ENCODE measurements at places on chromosomes 12 and 14. TPM values are rescaled to one million over a fixed set of nuclear protein-coding genes. Genes with fewer than 3 reads are reported as not detected.
A peak's percentile ranks its signal among the peaks of the same experiment; 100 is the strongest.

KRT71 gene
- not detected for total RNA-seq

ADAM20 gene
- total RNA-seq: 0.48 TPM

PEX5 gene
- total RNA-seq: 36.9 TPM

COL2A1 gene
- total RNA-seq: 1.3 TPM

KANSL2 gene
- total RNA-seq: 46.9 TPM

EML1 gene
- total RNA-seq: 39.5 TPM

ART4 gene
- total RNA-seq: not detected

DNA sequence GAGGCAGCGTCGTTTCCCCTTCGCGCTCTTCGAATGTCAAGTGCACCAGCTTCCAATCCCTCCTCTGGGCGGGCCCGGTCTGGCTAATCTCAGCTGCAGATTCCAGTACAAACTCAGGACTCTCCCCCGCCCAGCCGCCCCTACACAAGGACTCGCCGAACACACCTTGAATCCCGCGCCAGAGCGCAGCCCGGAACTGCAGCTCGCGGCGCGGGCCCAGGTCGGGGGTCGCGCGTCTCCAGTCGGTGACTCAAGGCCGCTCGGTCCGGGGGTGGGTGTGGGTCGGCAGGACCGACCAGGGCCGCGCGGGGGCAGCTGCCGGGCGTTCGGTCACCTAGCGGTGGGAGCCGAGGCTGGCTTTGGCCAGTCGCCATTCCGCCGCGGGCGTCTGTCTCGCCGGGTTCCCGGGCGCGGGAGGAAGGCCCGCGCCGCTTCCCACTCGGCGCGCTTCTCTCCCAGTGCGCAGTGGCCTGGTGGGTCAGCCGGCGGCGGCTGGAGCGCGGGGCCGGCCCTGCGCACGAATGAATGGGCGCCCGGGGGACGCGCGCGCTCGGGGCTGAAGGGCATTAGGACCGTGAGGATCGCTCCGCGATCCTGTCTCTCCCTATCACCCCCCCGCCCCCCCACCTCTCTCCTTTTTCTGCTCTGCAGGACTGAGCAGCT lies at the start of gene GALNT16:
TSS of gene GALNT16 (plus strand) at position 632 of the 663 bp plus-strand sequence. CDS start 133 bp downstream, outside the sequence.
- peaks cover 14% of the 10 kb centered on the region for H3K4me1 ChIP-seq
- peaks cover 52% of the 10 kb centered on the region for H3K27me3 ChIP-seq
- no peak for DNase-seq
- peak within 1 kb of the TSS; percentile 48 for H3K4me3 ChIP-seq
- no peaks in the 10 kb centered on the region for H3K36me3 ChIP-seq

DNA sequence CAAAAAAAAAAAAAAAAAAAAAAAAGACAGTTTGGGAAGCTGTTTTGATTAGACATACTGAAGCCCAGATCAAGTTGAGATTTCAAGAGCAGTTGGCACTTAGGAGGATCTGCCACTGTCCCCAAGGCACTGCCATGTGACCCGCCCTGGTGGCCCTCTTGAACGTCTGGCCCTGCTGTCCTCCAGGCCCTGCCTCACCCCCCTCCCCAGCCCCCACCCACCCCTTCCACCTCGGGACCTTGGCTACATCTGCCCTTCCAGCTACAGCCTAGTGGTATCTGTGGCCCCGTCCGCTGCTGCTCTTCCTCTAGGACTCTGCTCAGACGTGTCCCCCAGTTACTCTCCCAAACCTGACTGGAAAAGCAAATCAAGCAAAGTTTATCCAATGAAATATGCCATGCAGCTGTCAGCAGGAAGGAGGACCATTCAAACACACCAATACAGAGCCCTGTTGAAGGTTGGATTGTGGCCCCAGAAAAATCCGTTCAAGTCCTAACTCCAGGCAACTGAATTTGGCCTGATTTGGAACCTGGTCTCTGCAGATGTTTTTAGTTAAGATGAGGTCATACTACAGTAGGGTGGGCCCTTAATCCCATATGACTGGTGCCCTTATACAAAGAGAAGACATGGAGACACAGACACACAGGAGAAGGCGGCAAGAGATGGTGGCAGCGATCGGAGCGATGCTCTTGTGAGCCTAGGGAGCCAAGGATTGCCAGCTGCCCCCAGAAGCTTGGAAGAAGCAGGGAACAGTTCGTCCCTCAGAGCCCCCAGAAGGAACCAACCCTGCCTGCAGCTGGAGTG lies 17.7 kb downstream of the SLC25A29 start:
- H3K36me3 ChIP-seq: peaks cover 3% of the 10 kb centered on the region
- no peak overlapping the region for H3K27ac ChIP-seq
- no peaks in the 10 kb centered on the region for H3K27me3 ChIP-seq
- no peak overlapping the region for H3K4me3 ChIP-seq
- no peak for DNase-seq

- H3K27me3 ChIP-seq: no peaks in the 10 kb centered on the region
- peaks cover 24% of the 10 kb centered on the region for H3K36me3 ChIP-seq
- peaks cover 16% of the 10 kb centered on the region for H3K4me1 ChIP-seq
Observed at GRCh38 chr12:74538491-74539258, 1.0 kb downstream of the ATXN7L3B start.

DNA sequence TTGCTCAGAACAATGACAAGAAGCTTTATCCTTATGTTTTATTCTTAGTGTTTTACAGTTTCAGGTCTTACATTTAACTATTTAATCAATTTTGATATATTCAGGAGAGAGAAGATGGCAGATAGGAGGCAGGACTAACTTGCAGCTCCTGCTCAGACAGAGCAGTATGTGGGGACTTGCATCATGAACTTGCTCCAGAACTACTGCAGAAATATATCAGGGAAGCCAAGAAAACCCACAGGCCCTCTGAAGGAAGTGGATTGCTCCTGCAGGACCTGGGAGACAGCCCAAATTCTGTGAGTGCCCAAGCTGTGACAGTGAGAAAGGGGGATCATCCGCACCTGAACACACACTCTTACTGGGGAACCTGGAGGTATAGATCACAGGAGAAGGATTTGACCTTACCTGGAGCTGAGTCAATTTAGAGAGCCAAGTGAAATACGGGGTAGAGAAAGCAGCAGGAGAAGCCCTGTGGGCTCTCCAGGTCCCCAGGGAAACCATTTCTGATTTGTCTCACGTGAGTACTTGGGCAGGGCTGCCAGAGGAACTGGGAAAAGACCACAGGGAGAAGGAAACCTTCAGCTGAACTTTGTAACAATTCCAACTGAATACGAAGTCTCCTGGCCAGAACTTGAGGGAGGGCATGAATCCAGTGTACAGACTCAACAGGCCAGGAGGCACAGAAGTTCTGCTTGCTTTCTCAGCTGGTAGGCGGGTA lies 28.9 kb upstream of the TSPAN8 start:
- no peak overlapping the region for H3K4me3 ChIP-seq
- peak; percentile 54 for DNase-seq
- H3K27me3 ChIP-seq: no peaks in the 10 kb centered on the region
- peak overlapping the region; percentile 98 for H3K27ac ChIP-seq
- no peaks in the 10 kb centered on the region for H3K36me3 ChIP-seq

- H3K4me3 ChIP-seq: no peak overlapping the region
- peaks cover 3% of the 10 kb centered on the region for H3K27me3 ChIP-seq
- H3K27ac ChIP-seq: no peak overlapping the region
Observed at GRCh38 chr12:108193917-108194316, 64.8 kb downstream of the WSCD2 start.

- H3K27me3 ChIP-seq: no peaks in the 10 kb centered on the region
- peaks cover 32% of the 10 kb centered on the region for H3K4me1 ChIP-seq
- DNase-seq: no peak
- no peaks in the 10 kb centered on the region for H3K36me3 ChIP-seq
Observed at GRCh38 chr14:65228436-65228835, 126.1 kb upstream of the MAX start.

- H3K27ac ChIP-seq: no peak overlapping the region
- peaks cover 4% of the 10 kb centered on the region for H3K27me3 ChIP-seq
- H3K4me3 ChIP-seq: no peak overlapping the region
Observed at GRCh38 chr14:88804035-88804434, 11.3 kb upstream of the EML5 start.

GRCh38 chr12:50542448-50542847 lies 37.7 kb downstream of the DIP2B start:
- no peaks in the 10 kb centered on the region for H3K27me3 ChIP-seq
- no peak for DNase-seq
- H3K27ac ChIP-seq: peak overlapping the region; percentile 41
- H3K4me3 ChIP-seq: no peak overlapping the region
- H3K36me3 ChIP-seq: no peaks in the 10 kb centered on the region
- H3K4me1 ChIP-seq: peaks cover 52% of the 10 kb centered on the region

DNA sequence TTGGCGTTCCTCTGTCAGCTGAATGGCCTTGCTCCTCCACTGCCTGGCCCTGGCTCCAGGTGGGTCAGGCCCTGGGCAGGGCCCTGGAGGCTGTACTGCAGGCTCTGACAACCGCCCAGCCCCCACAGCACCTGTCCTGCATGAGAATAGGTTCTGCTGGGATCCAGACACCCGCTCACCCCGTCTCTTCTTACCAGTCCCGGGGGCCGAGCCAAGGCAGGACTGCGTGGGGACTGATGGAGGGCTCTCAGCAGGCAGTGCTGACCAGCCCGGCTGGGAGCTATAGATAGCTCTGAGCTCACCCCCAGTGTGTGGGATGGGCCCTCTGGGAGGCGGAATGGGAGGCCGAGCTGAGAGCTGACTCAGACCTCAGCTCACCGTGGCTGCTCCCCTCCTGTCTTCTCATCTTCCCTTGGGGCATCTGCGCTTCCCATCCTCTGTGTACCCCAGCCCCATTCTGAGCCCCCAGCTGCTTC lies 39.6 kb downstream of the TEAD4 start:
- no peaks in the 10 kb centered on the region for H3K36me3 ChIP-seq
- no peaks in the 10 kb centered on the region for H3K4me1 ChIP-seq
- no peak for DNase-seq
- no peak overlapping the region for H3K4me3 ChIP-seq
- no peak overlapping the region for H3K27ac ChIP-seq
- H3K27me3 ChIP-seq: no peaks in the 10 kb centered on the region

- H3K27ac ChIP-seq: no peak overlapping the region
- no peaks in the 10 kb centered on the region for H3K36me3 ChIP-seq
- peaks cover 16% of the 10 kb centered on the region for H3K4me1 ChIP-seq
- DNase-seq: no peak
- no peak overlapping the region for H3K4me3 ChIP-seq
Observed at GRCh38 chr14:43900173-43900655, 606.9 kb downstream of the FSCB start.

DNA sequence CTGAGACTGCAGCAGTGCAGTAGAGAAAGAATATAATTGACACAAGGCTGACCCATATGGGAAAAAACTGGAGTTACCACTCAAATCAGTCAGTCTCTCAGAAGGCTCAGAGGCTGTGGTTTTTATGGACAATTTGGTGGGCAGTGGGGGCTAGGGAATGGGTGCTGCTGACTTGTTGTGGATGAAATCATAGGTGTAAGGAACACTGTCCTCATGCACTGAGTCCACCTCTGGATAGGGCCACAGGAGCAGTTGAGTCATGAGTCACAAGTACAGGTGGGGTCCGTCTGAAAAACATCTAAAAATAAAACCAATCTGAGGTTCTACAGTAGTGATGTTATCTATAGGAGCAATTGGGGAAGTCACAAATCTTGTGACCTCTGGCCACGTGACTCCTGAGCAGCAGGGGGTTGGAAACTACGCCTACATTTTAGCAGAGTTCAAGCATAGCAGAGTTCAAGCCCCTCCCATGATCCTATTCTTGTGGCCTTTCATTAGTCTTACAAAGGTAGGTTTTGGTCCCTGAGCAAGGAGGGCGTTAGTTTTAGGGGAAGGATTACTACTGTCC lies 18.1 kb upstream of the SGPP1 start:
- DNase-seq: no peak
- H3K27me3 ChIP-seq: no peaks in the 10 kb centered on the region
- no peak overlapping the region for H3K4me3 ChIP-seq
- no peaks in the 10 kb centered on the region for H3K36me3 ChIP-seq
- H3K27ac ChIP-seq: no peak overlapping the region

DNA sequence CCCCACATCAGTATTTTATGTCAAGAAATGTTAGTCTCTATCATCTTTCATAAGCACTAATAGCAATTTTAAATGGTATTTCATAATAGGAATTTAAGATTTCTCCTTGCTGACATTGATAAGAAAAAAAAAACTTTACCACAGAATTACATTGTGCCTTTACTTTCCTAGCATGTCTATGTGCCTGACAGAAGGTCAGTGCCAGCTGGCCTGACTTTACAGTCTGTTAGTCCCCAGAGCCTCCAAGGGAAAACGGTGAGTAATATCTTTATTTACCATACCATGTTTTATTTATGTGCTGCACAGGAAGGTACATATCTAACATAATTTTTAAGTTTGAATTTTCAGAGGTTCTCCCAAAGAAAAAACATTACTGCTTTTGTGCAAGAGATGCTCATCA lies 152.0 kb upstream of the AEBP2 start:
- H3K4me3 ChIP-seq: no peak overlapping the region
- DNase-seq: no peak
- H3K27me3 ChIP-seq: no peaks in the 10 kb centered on the region
- H3K27ac ChIP-seq: no peak overlapping the region

- no peaks in the 10 kb centered on the region for H3K27me3 ChIP-seq
- no peaks in the 10 kb centered on the region for H3K36me3 ChIP-seq
- no peak for DNase-seq
- no peaks in the 10 kb centered on the region for H3K4me1 ChIP-seq
- no peak overlapping the region for H3K4me3 ChIP-seq
- H3K27ac ChIP-seq: no peak overlapping the region
Observed at GRCh38 chr12:82414044-82414443, 55.7 kb downstream of the METTL25 start.

- no peak overlapping the region for H3K4me3 ChIP-seq
- no peaks in the 10 kb centered on the region for H3K36me3 ChIP-seq
- DNase-seq: peak; percentile 24
- H3K27ac ChIP-seq: no peak overlapping the region
- no peaks in the 10 kb centered on the region for H3K27me3 ChIP-seq
- peaks cover 9% of the 10 kb centered on the region for H3K4me1 ChIP-seq
Observed at GRCh38 chr12:71567537-71567936, 96.1 kb downstream of the ZFC3H1 start.

GRCh38 chr14:29743531-29743930 lies 184.1 kb downstream of the PRKD1 start:
- H3K4me1 ChIP-seq: peaks cover 37% of the 10 kb centered on the region
- no peaks in the 10 kb centered on the region for H3K36me3 ChIP-seq
- H3K27ac ChIP-seq: peak overlapping the region; percentile 2
- DNase-seq: peak; percentile 38

DNA sequence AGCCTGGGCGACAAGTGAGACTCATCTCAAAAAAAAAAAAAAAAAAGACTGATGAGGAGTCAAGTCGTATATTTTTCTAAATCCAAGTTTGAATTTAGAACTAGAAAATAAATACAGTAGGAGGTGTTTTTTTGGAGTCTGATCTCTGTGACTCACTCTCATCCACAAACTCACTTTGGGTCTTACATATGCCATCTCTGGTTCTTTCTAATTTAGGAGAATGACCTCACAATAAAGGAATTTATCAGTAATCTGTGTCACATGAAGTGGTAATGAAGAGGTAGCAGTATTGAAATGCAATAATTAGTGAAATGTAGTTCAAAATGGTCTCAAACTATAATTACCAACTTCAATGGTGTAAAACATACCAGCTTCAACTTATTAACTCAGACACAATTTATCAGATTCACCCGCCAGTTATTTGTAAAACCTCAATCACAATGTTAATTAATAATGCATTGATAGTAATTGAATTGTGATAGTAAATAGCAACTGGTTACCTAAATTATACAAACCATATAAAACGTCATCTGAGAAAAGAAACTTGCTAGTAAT lies 4.4 kb upstream of the CFL2 start:
- H3K4me3 ChIP-seq: no peak overlapping the region
- peak; percentile 31 for DNase-seq
- H3K27me3 ChIP-seq: no peaks in the 10 kb centered on the region
- H3K27ac ChIP-seq: no peak overlapping the region
- no peaks in the 10 kb centered on the region for H3K4me1 ChIP-seq

GRCh38 chr14:35414365-35414764 lies 9.8 kb upstream of the NFKBIA start:
- no peaks in the 10 kb centered on the region for H3K36me3 ChIP-seq
- peaks cover 7% of the 10 kb centered on the region for H3K4me1 ChIP-seq
- no peaks in the 10 kb centered on the region for H3K27me3 ChIP-seq
- H3K27ac ChIP-seq: no peak overlapping the region
- no peak overlapping the region for H3K4me3 ChIP-seq
